Activated naive CD8-positive, alpha-beta T cell treated with anti-CD3 and anti-CD28 coated beads for 36 hours (primary cell): ENCODE measurements at places on chromosomes 5 and 9. TPM values are rescaled to one million over a fixed set of nuclear protein-coding genes. Genes with fewer than 3 reads are reported as not detected.

DNA sequence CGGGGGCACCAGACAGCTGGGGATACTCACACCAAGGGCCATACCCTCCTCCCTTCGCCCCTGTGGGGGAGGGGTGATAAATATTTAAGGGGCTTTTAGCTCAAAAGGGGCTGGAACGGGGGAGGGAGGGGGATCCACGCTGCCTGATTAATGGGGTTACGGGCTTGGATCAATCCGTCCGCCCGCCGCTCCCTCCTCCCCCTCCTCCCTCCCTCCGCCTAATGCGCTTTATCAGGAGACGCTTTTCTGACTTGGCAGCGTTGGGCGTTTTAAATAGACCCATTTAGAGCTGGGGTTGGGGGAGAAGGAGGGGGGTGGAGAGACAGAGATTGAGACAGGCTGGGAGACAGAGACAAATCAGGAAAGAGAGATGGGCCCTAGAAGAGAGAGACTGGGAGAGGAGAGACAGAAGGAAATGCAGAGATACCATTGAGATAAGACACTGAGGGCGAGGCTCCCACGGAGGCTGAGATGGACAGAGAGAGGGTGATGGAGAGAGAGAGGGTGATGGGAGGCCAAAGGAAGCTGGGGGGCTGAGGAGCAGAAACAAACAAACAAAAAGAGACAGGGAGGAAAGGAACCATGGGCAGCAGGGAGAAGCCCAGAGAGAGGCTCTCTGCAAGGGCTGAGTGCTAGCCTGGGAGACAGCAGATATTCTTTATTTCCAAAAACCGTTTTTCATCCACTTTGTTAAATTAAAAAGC lies 10.3 kb downstream of the CNTFR start:
- no peak for DNase-seq

- no peak for DNase-seq
Observed at GRCh38 chr5:114782869-114783268, 386.8 kb downstream of the TRIM36 start.

DNA sequence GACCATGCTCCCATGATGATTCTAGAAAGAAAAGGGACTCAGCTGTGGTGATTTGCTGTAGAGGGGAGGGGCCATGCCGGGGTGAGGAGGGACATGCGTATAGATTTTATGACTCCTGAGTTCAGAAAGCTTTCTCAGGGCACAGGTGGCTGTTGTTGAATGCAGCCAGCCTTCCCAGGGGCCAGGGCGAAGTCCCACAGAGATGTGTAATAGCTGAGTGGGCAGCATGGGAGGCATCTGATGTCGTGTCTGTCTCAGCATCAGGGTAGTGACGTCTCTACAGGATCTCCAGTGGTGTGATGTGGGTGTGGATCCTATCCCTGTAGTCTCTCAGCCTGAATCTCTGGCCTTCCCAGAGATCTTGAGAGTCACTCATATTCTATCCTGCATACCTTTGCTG lies 7.8 kb upstream of the BOD1 start:
- no peak for DNase-seq

The OSMR gene
- not detected for total RNA-seq

- DNase-seq = peak; percentile 35
Observed at GRCh38 chr9:92807757-92808725, 43.4 kb upstream of the BICD2 start.

The CDKN2B-AS1 gene
- 0.10 TPM for total RNA-seq

DNA sequence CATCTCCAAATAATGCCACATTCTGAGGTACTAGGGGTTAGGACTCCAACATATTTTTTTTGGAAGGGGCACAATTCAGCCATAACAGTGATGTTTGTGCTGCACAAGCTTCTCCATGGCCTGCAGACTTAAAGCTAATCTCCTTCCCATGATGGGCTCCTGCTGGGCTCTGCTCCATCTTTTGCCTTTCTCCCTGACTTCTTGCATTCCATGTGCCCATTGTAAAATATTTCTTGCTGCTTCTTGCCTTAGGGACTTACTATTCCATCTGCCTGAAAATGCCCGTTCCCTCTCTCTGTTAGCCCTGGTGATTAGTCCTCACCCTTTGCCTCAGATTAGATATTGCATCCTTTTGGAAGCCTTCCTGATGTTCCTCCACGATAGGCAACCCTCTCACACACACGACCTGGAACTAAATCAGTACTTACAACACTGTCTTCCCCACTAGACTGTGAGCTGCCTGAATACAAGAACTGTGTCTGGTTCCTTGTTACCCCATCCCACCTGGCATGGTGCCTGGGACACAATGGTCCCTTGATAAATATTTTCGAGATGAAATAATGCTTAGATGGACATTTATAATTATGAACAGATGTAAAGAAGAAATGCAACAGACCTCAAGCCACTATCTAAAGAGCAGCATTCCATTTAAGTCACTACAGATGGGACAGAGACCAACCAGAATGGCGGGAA lies 33.5 kb downstream of the OR1J1 start:
- DNase-seq = no peak

DNA sequence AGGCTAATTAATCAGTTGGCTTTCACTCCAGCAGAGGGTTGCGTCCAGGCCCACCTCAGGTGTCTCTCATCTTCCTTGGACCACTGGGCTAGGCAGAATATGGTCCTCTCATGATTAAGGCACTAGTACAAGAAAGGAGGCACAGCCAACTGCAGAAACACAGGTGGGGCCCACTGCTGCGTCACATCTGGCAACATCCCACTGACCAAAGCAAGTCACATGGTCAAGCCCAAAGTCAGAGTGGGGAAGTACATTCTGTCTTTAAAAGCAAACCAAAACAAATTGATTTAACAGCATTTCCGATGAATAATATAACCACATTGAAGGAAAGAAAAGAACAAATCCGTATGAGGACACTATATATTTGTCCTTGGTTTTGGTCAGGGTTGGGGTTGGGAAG lies 28.0 kb upstream of the UBTD2 start:
- DNase-seq = no peak

DNA sequence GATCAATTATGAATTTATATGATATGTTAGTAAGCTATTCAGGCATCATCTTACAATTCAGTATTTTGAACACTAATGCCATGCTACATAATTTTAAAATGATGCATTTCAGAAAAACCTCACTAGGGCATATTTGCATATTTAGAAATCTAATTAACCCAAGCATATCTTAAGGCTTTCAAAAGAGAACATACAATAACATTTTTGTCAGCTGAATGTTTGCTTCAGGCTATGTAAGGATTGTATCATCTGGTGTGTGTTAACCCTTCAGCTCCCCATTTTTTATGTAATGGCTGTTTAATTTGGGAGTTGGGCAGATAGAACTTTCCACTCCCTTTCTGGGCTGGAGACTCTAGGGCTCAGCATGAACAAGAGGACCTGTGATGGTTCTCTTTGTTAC lies 299.1 kb upstream of the EFNA5 start:
- DNase-seq = no peak

DNA sequence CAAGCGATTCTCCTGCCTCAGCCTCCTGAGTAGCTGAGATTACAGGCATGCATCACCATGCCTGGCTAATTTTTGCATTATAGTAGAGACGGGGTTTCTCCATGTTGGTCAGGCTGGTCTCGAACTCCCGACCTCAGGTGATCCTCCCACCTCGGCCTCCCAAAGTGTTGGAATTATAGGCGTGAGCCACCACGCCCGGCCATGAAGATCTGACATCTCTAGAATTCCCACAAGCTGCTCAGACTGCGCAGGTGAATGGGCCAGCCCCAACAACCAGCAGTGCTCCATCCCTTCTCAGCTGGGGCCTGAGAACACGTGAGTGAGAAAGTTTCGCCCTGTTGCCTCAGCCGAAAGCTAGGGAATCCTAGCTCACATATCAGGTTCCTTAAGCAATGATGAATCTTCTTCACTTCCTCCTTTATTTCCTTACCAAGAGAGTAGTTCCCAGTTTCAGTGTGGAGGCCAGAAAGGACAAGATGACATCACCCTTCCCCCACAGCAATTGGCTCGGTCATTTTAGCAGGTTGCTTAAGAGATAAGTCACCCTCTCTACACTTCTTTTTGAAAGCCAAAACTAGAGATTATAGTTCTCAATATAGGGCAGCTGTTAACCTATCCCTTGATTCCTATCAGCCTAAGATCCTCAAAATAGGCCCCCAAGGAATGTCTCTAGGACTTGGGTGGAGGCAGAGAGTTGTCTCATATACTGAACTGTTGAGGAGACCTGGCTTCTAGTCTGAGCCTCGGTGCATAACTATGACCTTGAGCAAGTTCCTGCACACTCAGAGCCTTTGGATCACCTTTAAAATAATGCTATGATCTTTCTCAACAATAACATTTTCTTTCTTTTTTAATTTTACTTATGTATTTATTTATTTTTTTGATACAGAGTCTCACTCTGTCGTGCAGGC lies 23.9 kb upstream of the PPP2CA start:
- no peak for DNase-seq

GRCh38 chr5:157216391-157217142 lies 35.9 kb downstream of the ITK start:
- DNase-seq = no peak

DNA sequence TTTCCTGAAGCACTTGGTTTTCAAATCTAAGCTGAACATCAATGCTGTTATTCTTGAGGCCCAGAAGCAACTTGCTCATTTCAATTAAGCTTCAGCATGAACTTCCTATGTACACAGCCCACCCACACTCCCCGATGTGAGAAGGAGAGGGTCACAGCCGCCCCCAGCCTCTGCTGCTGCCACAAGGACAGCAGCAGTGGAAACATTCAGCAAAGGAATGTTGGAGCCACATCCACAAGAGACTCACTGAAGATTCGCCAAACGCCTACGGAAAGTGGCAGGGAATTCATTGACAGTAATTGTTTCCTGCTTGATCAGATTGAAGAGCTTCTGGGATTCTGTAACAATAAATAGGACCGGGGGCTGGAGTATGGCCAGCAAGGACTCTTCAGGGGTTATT lies 2.9 kb downstream of the TGFBI start:
- no peak for DNase-seq

DNA sequence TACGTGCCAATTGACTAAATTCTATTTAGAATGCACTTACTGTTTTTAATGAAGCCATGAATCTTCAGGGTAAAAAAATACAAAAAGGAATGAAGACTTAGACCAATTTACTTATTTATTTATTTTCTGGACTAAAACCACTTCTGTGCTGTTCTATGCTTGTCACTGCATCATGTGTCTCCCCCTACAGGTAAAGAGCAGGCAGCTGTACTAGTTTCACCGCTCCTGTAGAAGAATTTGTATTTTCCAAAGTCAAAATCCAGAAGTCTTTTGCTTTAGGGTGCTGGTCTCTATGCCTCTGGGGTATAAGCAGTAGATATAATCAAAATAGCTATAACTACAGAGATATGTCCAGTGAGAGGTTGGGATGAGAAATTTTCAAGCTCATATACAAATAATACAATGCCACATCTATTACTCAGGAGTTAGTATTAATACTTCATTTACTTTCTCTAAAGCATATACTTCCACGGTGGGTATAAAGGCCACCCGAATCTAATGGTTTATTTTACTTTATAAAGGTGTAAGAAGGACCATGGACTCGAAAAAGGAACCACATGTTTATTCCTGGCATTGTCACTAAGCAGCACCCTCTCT lies 591.5 kb downstream of the RAB3C start:
- peak; percentile 8 for DNase-seq

The PTPN3 gene
- 1.4 TPM for total RNA-seq

- no peak for DNase-seq
Observed at GRCh38 chr5:148515460-148515859, 131.7 kb downstream of the FBXO38 start.

GRCh38 chr5:171246231-171246630 lies 62.8 kb upstream of the TLX3 start:
- no peak for DNase-seq

The CAMK4 gene
- total RNA-seq = 66.6 TPM

The KLHL3 gene
- total RNA-seq = 10.8 TPM

GRCh38 chr5:87785554-87786335 lies 373.0 kb upstream of the CCNH start:
- DNase-seq = no peak

The C5orf52 gene
- not detected for total RNA-seq

DNA sequence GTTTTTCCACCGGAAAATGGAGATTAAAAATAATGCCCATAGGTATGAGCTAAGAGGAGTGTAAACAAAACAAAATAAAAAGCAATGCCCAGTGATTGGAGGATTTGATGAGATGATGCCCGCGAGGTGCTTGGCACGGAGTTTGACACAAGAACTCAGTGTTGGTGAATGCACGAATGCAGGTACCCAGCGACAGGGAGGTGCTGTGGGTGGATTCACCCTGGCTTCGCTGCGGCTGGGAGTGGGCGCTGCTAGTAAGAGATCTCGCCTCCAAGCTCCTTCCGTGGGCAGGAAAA lies 526 bp upstream of the STXBP1 start:
- DNase-seq = no peak

- no peak for DNase-seq
Observed at GRCh38 chr5:80216096-80216495, 39.8 kb downstream of the SERINC5 start.

GRCh38 chr9:94014920-94015319 lies 59.8 kb upstream of the BARX1 start:
- DNase-seq = no peak

- DNase-seq = no peak
Observed at GRCh38 chr5:126055348-126055729, 367.9 kb upstream of the GRAMD2B start.

The CHSY3 gene
- not detected for total RNA-seq

The FGF18 gene
- 0.21 TPM for total RNA-seq

The LVRN gene
- not detected for total RNA-seq

The C5orf58 gene
- not detected for total RNA-seq

DNA sequence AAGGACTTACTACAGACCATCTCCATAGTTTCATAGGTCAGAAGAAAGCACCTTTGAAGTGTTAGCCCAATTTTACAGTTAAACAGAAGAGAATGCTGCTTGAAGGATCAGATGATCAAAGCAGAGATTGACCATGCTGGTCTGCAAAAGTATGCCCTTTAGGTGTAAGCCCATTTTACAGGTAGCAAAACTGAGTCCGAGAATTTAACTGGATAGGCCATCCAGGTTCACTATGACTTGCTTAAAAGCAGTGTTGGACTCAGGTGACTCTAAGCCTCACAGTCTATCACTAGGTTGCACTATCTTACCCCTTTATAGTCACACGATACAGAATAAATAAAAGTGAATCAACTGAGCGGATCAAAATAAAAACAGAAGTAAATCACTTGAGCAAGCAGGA lies 212.7 kb downstream of the DCP2 start:
- no peak for DNase-seq

DNA sequence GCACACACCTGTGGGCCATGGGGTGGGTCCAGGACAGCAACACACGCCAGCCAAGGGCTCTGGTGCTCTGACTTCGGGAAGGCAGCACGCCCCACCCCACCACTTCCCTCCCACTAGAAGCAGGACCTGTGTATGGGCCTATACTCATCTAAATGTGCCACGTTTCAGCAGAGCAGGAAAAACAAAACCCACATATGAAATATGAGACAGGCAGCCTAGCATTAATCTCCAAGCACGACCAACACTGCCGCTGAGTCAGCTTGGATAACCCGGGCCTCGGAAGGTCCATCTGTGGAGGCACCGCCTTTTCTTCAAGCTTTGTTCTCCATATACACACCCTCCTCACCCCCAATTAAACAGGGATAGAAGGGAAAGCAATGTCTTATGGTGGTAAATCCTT lies 203.1 kb downstream of the ROR2 start:
- DNase-seq = no peak
